ENCODE measurements at places on chromosomes 2 and 18.
A peak's percentile ranks its signal among the peaks of the same experiment; 100 is the strongest.

DNA sequence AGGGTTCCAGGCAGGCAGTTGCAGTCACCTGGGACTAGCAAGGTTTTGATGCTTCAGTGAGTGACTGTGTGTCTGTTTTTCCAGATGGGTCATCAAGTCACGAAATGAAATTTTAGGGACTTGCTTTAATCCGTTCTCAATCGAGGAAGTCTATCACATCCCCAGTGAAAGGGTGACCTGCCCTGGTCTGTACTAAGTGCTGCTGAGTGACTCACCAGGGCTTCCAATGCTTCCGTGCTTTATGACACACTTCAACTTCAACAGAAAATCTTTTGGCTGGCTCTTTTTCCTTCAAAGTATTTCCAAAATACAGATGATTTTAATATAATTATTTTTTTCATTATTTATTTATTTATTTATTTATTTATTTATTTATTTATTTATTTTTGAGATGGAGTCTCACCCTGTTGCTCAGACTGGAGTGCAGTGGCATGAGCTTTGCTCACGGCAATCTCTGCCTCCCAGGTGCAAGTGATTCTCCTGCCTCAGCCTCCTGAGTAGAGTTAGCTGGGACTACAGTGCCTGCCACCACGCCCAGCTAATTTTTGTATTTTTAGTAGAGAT lies 18.4 kb downstream of the TFCP2L1 start:
- DNase-seq = no peak

DNA sequence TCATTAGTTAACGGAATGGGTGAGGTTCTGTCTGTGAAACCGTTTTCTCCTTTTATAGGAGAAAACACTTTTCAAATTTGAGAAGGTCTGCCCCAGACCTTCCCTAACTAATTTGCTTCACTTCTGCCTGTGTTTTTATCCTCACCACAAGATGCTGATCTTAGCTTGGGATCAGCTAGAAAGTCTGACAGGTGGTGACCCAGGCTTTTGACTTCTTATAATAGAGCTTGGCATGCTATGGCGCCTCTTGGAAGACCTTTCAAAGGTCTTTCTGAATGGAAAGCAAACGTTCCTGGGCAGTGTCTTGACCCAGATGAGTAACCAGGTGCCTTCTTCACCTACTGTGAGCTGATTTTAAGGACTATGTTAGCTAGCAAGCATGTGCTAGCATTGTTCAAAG lies 91.4 kb downstream of the LYPD6 start:
- DNase-seq = no peak

DNA sequence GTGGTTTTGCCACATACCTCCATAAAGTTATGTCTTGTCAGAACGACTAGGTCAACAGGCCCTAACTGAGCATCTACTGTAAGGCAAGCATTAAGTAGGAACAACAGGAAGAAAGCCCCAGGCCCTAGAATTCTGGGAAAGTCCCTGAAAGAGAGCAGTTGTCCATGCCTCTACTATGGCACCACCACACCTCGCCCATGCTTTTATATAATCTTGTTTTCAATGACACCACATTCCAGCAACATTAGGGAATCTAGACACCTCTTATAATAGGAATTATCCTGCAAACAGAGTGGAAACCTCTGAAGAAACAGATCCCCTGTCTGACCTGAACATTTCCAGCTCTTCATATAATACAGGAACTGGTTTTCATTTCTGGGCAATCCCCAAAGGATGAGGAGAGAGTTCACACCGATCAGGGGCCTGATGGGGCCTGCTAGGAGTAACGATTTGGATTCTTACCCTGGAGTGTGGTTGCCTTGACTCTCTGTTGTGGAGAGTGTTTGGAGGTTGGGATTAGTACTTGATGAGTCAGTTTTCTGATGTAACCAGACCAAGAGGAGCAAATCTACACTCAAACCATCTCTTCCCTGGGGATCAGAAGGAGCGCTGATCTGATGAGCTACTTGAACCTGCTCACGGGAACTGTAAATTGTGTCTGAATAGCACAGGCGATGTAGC lies 31.9 kb upstream of the CEP68 start:
- no peak for DNase-seq

GRCh38 chr2:29009711-29010677 lies 28.9 kb downstream of the TOGARAM2 start:
- peak; percentile 48 for DNase-seq
